ENCODE measurements at places on chromosomes 11 and 22.

GRCh38 chr11:118374729-118375128, 15.3 kb downstream of the UBE4A start:
- DNase-seq = no peak

DNA sequence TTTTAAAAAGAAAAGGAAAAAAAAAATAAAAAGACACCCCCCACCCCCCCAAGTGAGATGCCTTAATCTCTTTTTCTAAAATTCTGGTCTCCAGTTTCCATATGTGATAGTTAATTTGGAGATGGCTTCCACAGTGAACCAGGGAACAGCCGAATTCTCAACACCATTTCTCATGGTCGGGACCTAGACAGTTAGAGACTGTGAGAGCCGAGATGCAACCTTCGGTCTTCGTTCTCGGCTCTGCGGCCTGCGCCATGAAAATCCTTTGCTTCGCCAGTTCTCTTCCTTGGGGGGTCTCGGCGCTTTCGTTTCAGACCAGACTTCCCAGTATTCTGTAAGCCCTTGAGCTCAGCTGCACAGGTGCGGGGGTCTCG, 723 bp downstream of the CACNG2 start:
- no peak for DNase-seq

GRCh38 chr22:50522806-50523438, 2.5 kb downstream of the SCO2 start:
- no peak for DNase-seq

GRCh38 chr11:35365961-35366360, 53.4 kb downstream of the SLC1A2 start:
- no peak for DNase-seq

DNA sequence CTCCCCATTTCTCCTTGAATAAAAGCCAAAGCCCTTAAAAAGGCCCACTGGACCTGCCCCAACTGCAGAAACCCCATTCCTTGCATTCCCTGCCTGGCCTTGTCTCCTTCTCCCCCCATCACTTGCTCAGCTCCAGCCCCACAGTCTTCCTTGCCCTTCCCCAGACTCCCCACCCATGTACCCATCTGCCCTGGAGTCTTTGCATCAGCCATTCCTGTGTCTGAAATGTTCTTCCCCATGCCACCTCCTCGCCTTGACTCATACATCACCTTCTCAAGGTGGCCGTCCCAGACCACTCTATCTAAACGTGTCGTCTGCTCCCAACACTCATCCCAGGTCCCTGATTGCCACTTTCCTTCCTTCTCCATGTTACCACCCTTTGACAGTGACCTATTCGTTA, 77.4 kb upstream of the SHANK2 start:
- DNase-seq = no peak

- no peak for DNase-seq
Observed at GRCh38 chr11:7901319-7901854, 29.7 kb downstream of the OR10A6 start.

DNA sequence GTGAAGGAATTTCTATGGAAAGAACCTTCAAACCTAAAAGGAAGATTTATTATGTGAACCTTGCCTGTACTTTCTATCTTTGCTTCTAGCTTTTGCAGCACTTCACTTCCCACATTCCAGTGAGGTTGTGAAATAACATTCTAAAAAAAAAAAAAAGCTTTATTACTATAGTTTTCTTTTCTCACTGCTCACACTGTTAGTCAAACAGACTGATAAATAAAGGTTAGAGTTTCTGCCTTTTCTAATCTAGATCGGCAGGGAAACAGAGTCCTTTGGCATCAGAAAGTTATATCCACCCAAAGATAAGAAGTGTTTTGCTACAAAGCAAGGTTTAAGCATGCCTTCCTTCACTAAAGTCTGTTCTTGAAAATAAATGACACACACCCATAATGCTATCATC, 2.8 kb downstream of the AAMDC start:
- no peak for DNase-seq

GRCh38 chr11:7787239-7787638, 9.5 kb downstream of the OR5P2 start:
- DNase-seq = no peak

GRCh38 chr11:133778161-133778560, 67.2 kb downstream of the SPATA19 start:
- no peak for DNase-seq

DNA sequence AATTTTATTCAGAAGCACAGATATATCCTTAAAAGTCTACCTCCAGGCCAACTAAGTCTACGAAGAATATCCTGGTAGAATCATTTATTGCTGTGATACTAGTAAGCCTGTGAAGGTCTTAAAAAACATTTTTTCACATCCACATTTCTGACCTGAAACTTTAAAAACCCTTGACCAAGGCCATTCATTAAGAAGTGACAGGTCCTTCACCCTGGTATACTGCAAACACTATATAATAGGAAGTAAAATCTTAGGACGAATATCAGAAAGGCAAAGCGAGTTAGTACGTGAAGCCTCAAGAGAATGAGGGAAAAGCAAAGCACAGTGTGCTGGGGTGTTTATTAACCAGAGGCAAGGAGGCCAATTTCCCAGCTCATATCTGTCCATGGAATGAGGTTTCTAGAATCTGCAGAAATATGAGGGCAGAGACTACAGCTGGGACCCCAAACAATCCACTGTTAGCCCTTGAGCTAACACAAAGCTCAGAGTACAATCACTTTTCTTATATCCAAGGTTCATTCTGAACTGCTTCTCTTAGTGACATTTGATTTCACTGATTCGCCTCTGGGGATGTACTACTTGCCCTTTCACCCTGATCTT, 71.0 kb downstream of the AMBRA1 start:
- no peak for DNase-seq

DNA sequence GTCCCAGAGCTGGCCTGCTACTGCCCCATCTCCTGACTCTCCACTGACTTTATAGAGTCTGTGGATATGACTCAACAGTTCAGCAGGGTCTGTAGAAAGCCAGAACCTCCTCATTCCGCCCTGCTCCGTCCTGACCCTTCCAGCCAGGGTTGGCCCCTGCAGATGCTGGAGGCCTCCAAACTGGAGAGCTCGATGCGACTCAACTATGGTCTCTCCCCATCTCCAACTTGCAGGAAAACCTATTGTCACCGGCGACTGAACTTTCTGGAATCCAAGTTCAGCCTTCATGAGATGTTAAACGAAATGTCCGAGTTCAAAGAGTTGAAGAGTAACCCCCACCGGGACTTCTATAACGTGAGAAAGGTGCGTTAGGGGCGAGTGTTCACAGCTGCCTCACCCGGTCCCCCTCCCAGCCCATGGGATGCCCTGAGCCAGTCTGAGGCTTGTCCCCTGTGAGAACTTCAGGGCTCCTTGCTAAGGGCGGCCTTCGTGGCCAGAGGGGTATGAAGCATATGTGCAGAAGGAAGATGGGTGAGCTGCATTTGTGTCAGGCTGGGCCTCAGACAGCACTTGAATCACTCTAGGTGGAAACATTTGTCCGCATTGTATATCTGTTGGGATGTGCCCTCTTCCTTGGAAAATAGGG, 32.1 kb downstream of the AMPD3 start:
- no peak for DNase-seq

DNA sequence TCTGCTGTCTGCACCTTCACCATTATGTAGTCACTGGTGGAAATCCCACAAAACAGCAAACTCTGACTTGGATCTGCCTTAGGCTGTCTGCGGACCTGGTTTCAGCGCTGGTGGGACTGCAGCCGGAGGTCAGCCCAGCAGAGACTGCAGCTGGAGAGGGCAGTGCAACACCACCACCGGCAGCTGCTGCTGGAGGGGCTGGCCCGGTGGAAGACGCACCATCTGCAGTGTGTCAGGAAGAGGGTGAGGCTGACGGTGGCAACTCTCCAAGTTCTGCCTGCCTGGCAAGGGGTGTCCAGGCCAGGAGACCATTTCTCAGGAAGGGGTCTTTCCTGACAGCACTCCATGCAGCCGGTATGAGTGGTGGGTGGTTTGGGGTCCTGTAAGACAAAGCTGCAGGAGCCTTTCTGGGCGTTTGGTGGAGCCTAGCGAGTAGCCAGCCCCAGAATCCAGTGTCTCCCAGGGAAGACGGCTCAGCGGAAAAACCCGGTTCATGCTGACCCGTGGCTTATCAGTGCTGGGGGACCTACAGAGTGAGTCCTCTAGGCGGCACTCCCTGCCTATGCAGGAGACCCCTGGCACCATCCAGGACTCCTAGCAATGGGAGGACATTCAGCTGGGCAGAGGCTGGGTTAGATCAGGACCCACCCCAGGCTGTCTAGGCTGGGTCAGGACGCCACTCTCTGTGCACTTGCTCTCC, 50.8 kb downstream of the PISD start:
- DNase-seq = peak; percentile 78

DNA sequence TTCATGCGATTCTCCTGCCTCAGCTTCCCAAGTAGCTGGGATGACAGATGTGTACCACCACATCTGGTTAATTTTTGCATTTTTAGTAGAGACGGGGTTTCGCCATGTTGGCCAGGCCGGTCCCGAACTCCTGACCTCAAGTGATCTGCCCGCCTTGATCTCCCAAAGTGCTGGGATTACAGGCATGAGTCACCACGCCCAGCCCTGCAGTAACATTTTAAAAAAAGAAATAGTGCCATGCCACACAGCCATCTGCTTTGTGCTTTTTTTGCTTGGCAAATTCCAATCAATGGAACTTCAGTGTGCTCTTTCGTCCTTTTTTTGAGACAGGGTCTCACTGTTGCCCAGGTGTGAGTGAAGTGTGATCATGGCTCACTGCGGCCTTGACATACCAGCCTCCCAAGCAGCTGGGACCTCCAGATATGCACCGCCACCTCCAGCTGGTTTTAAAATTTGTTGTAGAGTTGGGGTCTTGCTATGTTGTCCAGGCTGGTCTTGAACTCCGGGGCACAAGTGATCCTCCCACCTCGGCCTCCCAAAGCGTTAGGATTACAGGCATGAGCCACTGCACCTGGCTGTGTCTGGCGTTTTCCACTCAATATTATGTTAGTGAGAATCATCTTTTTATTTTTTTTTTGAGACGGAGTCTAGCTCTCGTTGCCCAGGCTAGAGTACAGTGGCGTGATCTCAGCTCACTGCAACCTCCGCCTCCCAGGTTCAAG, 1.8 kb upstream of the CHADL start:
- DNase-seq = no peak

- DNase-seq = no peak
Observed at GRCh38 chr11:113556036-113556435, 80.8 kb upstream of the DRD2 start.

GRCh38 chr11:47410370-47411264, 2.2 kb downstream of the SLC39A13 start:
- DNase-seq = no peak

GRCh38 chr11:14212986-14213385, 146.0 kb downstream of the RRAS2 start:
- no peak for DNase-seq

GRCh38 chr22:46213052-46213451, 37.0 kb downstream of the CDPF1 start:
- DNase-seq = no peak

DNA sequence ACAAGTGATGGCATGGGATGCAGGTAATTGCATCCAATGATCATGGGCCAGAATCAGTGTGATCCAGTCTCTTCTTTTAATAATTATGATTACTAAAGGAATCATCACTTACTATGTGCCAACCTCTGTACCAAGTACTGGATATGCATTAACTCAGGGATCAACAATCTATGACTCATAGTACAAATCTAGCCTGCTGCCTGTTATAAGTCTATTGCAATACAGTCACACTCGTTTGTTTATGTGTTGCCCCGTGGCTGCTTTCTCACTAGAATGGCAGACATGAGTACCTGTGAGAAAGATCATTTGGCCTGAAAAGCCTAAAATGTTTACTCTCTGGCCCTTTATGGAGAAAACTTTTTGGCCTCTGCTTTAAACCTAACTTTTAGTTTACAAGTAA, 45.0 kb downstream of the OR6Q1 start:
- no peak for DNase-seq

GRCh38 chr11:17558916-17559315, 11.9 kb downstream of the OTOG start:
- no peak for DNase-seq

- peak; percentile 51 for DNase-seq
Observed at GRCh38 chr11:86067009-86067850, 1.7 kb downstream of the PICALM start.

DNA sequence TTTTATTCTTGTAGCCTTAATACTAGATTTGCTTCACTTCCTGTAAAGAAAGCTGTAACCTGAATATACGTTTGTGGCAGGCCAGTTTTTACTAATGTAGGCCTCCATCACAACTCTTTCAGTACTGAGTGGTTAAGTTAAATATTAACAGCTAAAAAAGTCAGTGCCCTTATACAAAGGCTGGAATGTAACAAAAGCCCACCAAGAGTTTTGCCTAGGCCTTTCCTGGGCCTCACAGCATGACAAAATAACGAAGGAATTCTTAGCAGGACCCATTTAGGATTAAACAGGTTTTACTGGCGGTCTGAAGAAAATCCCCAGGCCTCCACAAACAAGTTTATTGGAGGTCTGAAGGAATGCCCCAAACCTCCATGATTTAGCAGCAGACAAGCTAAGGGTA, 43.7 kb downstream of the PIWIL3 start:
- DNase-seq = no peak

GRCh38 chr22:22023581-22024137, 41.1 kb upstream of the TOP3B start:
- DNase-seq = no peak

DNA sequence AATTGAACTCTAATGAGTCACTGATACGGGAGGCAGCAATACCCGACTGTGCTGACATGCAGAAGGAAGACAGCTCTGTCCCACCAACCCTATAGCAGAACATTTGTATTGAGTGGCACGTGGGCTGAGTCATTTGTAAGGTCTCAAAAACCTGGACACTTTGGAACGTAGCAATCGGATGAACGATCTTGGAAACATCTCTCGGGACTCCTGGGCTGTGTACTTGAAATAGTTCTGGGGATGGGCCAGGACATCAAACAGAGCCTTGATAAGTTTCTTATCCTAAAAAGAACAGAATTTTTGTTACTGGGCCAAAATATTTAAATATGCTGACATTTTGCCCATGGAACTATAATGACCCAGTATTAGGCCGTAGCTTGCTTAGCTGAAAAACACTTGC, 17.1 kb upstream of the NRIP3 start:
- DNase-seq = no peak

GRCh38 chr11:93622043-93622442, 39.4 kb upstream of the CEP295 start:
- no peak for DNase-seq

GRCh38 chr11:102709201-102709945, 3.8 kb upstream of the MMP27 start:
- DNase-seq = no peak
